Hindlimb muscle (tissue), 1 donor: ENCODE measurements at places on chromosomes 7 and 10.

- no peak for DNase-seq
Measured at GRCh38 chr10:130958003-130958402, 353.5 kb downstream of the TCERG1L start.

GRCh38 chr10:101668566-101668965 is 26.4 kb downstream of the FBXW4 start:
- DNase-seq, result no peak

DNA sequence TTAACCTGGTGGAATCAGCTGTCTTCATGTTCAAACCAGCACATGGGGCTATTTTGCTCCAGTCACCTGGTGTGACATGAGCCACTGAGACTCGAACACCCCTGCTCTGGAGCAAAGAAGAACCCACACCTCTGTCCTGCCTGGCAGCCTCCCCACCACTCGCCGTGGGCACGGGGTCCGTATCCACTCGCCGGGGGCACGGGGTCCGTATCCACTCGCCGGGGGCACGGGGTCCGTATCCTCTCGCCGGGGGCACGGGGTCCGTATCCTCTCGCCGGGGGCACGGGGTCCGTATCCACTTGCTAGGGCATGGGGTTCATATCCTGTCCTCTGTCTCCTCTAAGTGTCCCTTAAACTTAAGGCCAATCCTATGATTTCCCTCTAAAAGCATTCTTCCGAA is 558.7 kb downstream of the PTPRN2 start:
- no peak for DNase-seq

- DNase-seq, result no peak
Measured at GRCh38 chr10:51640120-51640819, 59.1 kb downstream of the CSTF2T start.

DNA sequence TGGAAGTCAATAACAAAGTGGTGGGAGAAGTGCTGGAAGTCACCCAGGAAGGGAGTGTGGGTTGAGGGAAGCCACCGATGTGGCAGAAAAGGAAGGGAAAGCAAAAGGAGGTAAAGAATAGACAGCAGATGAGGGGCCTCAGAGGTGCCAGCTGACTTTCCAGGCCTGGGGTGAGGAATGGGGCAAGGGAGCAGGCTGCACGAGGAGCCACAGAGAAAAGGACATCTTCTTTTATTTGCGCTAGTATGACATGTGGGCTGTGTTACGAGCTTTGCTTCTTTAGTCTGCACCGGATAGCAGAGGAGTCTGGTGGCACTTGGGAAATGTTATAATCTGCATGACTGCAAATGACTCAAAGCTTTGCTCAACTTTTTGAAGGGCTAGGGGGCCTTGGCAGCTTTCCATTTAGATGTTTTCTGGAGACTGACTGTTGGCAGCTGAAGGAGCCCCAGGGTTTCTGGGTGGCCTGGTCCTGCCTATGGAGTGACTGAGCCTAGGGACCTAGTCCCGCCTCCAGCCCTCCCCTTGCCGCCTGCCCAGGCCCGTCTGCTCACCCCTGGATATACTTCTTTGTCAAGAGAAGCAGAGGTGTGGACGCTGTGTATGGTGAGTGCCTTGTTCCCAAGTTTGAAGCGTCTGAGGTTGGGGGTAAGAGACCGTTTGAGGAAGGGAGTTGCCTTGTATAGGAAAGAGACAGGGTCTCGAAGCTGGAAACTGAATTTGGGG is 5.1 kb downstream of the PRXL2A start:
- DNase-seq, result no peak

DNA sequence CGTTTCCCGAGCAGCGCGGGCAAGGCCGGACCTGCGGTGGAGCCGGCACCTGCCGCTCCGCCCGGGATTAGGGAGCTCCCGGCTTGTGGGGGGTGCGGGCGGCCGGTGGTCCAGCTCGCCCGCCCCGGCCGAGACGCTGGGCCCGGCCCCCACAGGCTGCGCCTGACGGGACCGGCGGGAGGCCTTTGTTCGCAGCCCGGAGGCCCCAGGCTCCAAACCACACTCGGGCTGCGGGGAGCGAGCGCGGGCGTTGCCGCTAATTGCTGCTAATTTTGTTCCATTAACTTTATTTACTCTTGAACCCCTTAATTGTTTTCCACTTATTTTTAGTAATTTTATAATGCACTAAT is 9.6 kb downstream of the UNCX start:
- no peak for DNase-seq

DNA sequence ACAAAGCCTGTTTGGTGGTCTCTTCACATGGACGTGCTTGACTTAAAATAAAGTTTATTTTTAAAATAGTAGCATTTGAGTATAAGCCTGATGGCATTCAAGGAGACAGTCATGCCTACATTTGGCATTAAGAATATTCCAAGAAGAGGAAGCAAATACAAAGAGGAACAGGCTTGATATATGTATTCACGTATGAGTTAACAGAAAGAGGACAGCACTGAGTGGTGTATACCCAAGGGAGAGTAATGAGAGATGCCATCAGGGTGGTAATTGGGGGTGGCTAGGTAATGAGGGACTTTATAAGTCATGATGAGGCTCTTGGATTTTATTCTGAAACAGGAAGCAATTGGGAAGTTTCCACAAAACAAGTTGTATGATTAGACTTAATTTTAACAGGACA is 363.3 kb downstream of the SEMA3D start:
- DNase-seq, result no peak

GRCh38 chr10:31000867-31001266 is 30.8 kb downstream of the ZNF438 start:
- no peak for DNase-seq

DNA sequence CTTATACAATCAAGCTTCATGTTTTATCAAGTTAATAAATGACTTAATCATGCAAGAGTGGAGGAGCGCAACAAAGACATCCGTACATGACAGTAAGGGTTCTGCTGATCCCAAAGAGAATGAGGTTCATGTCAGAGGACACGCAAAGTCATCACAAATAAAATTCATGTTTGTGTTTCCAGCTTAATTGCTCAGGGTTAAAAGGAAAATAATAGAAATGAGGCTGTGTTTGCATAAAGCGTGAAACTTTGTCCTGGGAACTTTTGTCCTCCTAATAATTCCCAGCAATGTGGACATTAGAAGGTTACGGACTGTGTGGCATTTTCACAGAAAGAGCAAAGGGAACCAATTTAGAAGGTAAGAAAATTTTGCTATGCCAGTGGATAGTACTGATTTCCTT is 237.3 kb downstream of the INHBA start:
- no peak for DNase-seq

DNA sequence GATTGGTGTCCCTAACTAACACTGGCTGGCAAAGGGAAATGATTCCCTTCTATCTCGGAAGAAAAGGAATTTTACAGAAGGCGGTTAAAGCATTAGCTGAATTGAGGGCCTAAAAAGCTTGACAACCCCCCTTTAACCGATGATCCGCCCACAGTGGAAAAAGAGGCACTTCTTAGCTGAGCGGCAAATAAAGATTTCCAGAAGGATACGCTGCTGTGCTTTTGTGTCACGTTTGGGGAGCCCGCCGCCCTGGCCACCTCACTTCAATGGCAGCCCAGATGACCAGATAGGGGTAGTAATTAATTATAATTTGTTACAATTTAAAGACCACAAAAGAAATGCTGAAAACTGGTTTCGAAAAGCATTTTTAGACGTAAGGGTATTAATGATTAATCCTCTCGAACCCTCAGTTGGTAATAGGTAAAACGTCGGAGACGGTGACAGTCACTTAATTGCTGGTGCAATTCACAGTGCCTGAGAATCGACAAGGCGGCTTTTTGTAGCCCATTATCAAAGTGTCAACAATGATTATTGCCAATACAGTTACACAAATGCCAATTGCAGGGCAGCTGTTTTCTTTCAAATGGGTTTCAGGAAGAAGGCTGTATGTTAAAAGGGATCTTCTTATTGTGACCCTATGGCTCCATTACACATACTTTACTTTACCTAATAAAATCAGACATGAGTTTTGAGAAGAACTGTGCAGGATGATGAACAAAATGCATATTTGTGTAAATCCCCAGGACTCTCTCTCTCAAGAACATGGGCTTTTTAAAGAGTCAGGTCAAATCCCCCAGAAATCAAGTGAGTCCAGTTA is 154.1 kb downstream of the PIP4K2A start:
- no peak for DNase-seq

- no peak for DNase-seq
Measured at GRCh38 chr7:2029936-2030335, 202.8 kb downstream of the MAD1L1 start.

DNA sequence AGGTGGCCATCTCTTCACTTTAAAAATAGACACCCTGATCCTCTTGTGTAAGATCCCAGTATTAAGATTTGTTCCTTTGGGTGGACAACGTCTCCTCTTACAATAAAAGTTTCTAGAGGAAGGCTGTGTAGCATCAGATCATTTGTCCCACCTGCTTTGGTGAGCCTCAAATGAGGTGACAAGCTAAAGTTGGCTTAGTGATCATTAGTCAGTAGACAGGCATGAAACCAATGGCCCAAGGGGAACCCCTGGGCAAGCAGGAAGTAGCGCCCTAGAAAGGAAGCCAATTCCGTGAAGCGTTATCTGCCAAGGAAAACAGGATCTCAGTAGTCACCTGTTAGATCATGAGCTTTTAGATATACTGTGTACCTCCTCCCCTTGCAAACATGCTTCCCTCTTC is 66.8 kb downstream of the PCGF5 start:
- DNase-seq, result no peak

DNA sequence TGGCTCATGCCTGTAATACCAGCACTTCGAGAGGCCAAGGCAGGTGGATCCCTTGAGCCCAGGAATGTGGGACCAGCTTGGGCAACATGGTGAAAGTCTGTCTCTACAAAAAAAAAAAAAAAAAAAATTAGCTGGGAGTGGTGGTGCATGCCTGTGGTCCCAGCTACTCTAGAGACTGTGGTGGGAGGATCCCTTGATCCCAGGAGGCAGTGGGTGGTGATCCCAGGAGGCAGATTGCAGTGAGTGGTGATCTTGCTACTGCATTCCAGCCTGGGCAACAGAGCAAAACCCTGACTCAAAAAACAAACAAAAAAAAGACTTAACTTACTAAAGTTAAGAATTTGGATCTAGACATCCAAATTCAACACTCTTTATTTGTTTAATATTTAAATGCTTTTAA is 10.2 kb upstream of the ADO start:
- DNase-seq, result no peak

- no peak for DNase-seq
Measured at GRCh38 chr7:131190146-131190545, 137.5 kb upstream of the MKLN1 start.

- DNase-seq, result no peak
Measured at GRCh38 chr10:13516176-13516575, 12.6 kb downstream of the BEND7 start.

DNA sequence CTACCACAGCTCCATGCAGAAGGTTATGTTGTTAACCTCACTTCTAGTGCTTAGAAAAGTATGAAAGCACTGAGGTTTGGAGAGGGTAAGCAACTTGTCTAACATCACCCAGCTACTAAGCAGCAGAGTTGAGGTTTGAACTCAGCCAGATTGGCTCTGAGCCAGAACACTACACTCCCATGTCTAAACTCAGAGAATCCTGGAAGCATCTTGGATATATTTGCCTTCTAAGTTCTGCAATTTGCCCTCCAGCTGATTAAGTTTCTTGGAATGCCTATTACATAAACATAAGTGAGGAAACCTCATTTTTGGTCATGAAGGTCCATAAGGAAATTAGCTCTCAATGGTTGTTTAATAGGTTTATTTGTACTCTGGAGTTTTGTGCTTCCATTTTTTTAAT is 78.1 kb upstream of the PHYHIPL start:
- DNase-seq, result peak; percentile 43

DNA sequence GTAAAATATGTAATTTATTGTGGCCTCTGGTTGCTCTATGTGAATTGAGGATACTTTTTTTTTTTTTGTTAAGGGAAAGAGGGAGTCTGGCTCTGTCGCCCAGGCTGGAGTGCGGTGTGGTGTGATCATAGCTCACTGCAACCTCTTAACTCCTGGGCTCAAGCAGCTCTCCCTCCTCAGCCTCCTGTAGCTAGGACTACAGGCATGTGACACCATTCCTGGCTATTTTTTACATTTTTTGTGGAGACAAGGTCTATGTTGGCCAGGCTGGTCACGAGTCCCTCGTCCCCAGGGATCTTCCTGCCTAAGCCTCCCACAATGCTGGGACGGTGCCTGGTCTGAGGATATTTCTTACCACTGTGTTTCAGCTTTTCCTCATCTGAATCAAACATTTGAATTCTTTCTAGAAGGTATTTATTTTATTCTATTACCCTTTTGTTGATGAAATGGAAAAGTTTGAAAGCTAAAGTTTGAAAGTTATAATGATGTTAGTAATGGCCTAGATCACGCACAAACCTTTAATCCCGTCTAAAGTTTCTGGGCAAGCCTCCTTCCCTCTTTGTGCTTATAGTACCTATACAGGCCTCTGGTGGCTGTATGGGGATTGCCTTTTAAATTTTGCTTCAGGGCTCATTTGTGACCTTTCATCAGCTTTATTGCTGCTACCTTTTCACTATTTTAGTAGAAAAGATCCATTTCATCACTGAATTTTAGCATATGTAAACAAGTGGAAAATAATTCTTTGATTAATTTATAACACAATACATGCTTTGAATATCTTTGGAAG is 2.0 kb downstream of the IFRD1 start:
- peak; percentile 21 for DNase-seq

GRCh38 chr7:131553931-131554330 is 2.5 kb downstream of the PODXL start:
- no peak for DNase-seq

DNA sequence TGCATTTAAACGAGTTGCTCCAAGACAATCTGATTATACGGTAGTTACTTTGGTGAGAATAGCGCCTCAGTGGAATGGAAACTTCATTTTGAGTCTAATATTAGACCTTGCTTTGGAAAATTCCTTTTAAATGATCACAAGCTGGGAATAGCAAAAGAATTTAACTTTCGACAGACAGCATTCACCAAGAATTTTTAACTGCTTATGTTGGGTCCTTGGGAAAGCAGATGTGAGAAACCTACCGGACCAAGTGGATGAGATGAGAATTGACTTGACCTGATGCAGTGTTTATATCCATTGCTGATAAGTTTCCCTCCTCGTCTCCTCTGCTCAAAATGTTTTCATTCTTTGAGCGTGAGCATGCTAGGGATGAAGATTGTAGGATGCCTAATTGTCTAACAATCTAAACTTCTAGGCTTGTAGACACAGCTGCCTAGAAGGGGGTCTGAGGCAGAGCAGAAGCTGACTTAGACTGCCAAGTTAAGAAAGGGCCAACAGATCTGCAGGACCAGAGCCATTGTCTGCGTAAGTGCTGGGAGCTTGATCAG is 126.9 kb downstream of the CNNM2 start:
- DNase-seq, result peak; percentile 30

- DNase-seq, result no peak
Measured at GRCh38 chr7:84821671-84822534, 365.0 kb downstream of the SEMA3D start.

DNA sequence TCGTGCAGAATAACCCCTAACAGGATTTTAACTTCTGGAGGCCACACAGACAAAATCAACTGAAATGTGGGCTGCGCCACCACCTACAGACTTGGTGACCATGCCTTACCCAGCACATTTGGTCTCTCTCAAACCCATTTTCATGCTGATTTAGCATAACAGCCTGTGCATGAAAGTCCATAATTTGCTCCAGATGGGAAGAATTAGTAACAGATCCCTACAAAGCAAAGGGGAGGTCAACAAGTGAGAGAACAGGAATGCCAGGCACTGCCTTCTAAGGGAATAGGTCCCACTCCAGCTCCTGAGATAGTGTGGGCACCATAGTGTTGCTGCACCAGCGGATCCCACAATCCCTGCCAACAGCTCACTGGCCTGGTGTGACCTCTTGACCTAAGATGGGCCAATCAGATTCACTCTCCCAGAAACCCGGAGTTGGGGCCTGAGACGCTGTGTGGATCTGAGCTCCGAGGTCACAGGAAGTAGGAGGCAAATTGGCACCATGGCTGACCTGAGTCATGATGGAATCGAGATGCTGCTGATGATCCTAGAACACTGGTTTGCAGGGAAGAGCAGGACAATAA is 32.4 kb downstream of the SLIT1 start:
- no peak for DNase-seq
